ENCODE measurements at places on chromosomes 12 and 14. TPM values are rescaled to one million over a fixed set of nuclear protein-coding genes. Genes with fewer than 3 reads are reported as not detected.

IL22 gene
- not detected for total RNA-seq

DNA sequence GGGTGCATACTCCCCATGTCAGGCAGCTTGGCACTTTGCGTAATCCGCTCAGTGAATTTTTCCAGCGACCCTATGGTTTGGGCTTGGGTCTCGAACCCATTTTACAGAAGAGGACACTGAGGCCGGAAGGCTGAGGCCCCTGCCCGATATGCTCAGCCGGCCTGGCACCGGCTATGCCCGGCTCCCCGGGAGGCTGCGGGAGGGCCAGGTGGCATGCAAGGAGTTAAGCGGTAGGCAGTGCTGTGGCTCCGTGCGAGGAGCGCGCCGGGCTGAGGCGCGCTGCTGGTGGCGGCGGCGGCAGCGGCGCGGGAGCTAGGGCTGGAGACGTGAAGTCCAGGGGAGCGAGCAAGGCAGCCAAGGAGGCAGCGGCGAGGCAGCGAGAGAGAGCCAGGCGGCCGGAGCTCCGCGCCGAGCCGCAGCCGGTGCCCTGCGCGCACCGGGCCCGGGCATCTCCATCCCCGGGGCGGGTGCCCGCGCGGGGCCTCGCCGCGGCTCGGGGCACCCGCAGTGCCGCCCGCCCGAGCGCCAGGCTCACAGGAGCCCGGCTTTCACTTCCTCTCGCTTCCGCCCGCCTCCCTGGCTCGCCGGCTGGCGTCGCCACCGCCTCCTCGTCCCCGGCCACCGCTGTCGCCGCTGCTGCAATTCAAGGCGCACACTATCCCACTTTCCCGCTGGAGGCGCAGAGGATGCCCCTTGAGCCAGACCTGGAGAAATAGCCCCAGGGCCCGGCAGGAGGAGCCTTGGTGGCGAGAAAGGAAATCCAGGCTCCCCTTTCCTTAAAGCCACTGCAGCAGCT, at the start of gene WSCD2:
TSS of gene WSCD2 (plus strand) at position 272 of the 796 bp plus-strand sequence. CDS start 66,545 bp downstream, outside the sequence.
- peak; percentile 36 for DNase-seq

DNA sequence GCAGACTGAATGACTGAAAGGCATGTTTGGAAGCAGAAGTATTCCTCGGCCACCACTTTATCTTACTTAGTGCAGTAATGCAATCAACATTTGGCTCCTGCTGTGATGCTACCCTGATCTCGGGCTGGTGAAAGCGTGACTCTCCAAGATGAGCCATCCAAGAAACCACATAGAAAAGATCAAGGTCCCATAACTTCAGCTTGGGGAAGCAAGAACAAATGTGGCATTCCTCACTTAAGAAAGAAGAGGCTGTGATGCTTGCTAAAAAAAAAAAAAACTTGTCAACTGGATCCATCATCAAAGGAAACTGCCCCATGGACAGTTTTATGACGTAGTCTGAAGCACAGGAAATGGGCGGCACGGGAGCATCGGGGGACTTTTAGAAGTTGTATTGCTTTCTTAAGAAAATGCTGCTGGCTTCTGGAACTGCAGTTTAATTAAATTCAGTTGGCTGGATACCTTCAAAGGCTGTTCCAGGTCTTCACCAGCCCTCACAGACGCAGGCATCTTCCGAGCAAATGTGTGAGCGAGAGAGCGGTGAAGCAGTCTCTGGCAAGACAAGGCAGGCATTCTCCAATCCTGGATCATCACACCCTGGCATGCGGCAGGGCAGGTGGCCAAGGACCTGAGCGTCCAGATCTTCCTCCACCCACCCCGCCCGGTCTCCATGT, 38.2 kb upstream of the MAP1LC3B2 start:
- DNase-seq, result no peak

KLHL33 gene
- 0.85 TPM for total RNA-seq

GRCh38 chr12:79454338-79454843, 236.4 kb downstream of the PAWR start:
- no peak for DNase-seq

ENO2 gene
- 4.5 TPM for total RNA-seq

GRCh38 chr12:112140728-112141127, 15.4 kb downstream of the TRAFD1 start:
- DNase-seq, result no peak

DNA sequence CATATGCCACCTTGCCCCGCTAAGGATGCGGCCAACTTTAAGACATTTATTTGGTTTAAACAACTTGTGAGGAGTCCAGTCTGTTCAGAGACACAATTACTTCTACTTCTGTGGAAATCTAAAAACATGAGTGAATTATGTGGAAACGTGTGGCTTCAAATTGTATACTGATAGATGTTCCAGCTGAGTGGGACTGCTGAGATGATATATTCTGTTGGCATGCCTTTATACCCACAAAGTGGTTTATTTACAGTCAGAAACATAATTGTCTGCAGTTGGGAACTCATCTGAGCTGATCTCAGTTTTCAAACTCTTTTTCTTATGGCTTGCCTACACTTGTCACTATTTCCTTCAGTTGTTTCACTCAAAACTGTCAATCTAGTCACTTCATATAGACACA, 67.8 kb downstream of the FLRT2 start:
- DNase-seq, result no peak
